Activated CD8-positive, alpha-beta T cell treated with anti-CD3 and anti-CD28 coated beads, Interleukin-2, amount 10 ng/mL, durations not matched to agents 7 days and 5 days (primary cell): ENCODE measurements at places on chromosomes 3 and 15. TPM values are rescaled to one million over a fixed set of nuclear protein-coding genes. Genes with fewer than 3 reads are reported as not detected.

The PSTPIP1 gene
- 208 TPM for total RNA-seq

The ROPN1 gene
- total RNA-seq = not detected

The ARPP21 gene
- total RNA-seq = not detected

The CHAC1 gene
- 8.3 TPM for total RNA-seq

The FILIP1L gene
- total RNA-seq = 1.5 TPM

The CMTM7 gene
- total RNA-seq = 38.3 TPM

The DZIP1L gene
- not detected for total RNA-seq

The CSNK1G1 gene
- 28.2 TPM for total RNA-seq

The FRMD5 gene
- total RNA-seq = not detected

The DUOXA1 gene
- total RNA-seq = not detected

The CLDN16 gene
- total RNA-seq = not detected

The SLC33A1 gene
- 20.0 TPM for total RNA-seq

The TIMP4 gene
- not detected for total RNA-seq

The CLDN11 gene
- total RNA-seq = not detected

The IL12A gene
- not detected for total RNA-seq

The KNG1 gene
- not detected for total RNA-seq

The NOX5 gene
- total RNA-seq = not detected

The LRRN1 gene
- total RNA-seq = 1.7 TPM
